ENCODE measurements at places on chromosomes 2 and 18. TPM values are rescaled to one million over a fixed set of nuclear protein-coding genes. Genes with fewer than 3 reads are reported as not detected.

DNA sequence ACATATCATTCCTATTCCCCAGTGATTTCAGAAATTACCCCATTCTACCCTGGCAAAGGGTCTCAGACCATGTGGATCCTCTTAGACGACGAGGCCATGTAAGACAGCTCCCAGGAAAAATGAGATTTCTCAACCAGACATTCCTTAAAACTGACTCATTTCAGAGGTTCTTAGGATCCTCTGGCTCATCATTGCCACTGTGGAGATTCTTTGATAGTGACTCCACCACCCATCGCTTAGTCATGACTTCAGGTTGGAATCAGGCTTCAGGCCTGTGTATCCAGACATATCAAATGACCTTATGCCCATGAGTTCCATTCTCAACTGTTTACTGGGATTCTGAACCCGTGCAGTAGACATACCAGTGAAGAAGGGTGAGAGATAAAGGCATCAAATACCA, 245.6 kb upstream of the TCF4 start:
- DNase-seq: no peak

DNA sequence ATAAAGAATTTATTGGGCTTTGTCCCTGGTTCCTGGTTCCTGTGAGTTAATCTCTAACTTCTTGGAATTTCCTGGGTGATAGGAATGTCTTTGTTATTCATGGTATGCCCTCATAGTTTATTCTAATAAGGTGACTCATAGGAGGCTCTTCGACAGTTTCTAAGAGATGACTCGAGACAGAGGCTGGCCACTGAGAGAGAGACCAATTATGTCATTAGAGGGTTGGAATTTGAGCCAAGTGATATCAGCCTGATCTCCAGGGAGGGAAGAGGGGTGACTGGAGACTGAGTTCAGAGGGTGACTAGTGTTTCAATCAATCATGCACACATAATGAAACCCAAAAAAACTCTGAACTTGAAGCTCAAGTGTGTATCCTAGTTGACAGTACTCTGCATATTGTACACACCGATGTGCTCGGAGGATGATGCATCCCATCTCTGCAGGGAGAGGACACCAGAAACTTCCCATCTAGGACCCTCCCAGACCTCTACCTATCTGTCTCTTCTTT, 185.7 kb downstream of the MTCL1 start:
- DNase-seq: peak; percentile 74

UGT1A10 gene
- total RNA-seq: 2.0 TPM

TEX44 gene
- total RNA-seq: not detected

GRCh38 chr18:61093965-61094364, 239.3 kb upstream of the CDH20 start:
- DNase-seq: no peak
